ENCODE measurements at places on chromosomes 7 and 10. TPM values are rescaled to one million over a fixed set of nuclear protein-coding genes. Genes with fewer than 3 reads are reported as not detected.

KLF14 gene
- total RNA-seq: not detected

DNA sequence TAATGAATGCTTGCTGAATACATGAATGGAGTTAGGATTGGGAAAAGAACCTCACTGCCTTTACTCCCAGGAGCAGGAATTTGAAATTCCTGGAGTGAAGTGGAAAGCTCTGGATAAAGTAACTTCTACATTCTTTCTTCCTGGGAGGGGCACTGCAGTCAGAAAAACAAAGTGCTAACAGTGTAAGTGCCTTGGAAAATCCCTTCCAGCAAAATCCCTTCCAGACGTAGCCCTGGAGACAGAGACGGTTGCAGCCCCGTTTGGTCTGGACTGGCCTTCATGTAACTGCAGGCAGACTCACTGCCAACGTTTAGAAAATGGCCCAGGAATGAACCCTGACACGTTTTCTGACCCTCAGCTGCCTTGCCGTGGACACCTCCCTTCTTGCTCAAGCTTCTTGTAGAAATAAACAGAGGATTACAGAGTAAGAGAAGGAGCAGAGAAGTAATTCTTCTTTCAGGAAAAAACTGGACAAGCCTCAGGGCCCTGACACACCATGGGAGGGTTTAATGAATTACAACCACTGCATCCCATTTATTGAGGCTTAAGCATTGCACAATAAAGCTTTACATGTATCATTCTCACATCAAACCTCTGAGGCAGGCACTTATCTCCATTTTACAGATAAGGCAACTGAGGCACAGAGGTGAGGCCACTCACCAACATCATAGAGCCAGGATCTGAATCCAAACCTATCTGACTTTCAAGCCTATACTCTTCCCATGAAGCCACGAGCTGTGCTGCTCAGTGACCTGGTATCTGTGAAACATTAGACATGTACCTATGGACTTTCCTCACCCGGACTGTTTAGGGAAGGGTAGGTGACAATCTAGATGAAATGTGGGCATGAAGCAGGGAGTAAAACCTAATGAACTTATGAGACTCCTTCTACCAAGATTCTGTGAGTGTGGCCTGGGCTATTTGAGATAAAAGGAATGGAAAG lies 7.8 kb downstream of the ITPRIP start:
- no peak for ATAC-seq

DNA sequence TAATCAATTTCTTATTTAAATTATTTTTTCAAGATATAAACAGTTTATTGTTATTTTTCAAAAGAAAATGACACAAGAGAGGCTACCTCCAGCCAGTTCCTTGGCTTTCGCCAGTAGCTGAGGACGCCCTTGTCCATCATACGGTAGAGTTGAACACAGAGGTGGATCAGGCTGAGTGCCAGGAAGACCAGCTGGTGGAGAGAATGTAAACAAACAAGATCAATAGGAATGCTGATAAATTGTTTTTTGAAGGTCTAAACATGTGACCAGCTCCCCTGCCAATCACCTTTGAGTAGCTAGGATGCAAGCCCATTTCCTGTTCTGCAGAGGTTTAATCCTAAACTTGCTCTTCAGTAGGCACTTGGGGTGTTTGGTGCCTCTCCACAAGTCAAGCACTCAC lies 138.9 kb downstream of the PKD1L1 start:
- no peak for ATAC-seq

GRCh38 chr10:19347621-19348020 lies 299.0 kb downstream of the MALRD1 start:
- no peak for ATAC-seq

DNA sequence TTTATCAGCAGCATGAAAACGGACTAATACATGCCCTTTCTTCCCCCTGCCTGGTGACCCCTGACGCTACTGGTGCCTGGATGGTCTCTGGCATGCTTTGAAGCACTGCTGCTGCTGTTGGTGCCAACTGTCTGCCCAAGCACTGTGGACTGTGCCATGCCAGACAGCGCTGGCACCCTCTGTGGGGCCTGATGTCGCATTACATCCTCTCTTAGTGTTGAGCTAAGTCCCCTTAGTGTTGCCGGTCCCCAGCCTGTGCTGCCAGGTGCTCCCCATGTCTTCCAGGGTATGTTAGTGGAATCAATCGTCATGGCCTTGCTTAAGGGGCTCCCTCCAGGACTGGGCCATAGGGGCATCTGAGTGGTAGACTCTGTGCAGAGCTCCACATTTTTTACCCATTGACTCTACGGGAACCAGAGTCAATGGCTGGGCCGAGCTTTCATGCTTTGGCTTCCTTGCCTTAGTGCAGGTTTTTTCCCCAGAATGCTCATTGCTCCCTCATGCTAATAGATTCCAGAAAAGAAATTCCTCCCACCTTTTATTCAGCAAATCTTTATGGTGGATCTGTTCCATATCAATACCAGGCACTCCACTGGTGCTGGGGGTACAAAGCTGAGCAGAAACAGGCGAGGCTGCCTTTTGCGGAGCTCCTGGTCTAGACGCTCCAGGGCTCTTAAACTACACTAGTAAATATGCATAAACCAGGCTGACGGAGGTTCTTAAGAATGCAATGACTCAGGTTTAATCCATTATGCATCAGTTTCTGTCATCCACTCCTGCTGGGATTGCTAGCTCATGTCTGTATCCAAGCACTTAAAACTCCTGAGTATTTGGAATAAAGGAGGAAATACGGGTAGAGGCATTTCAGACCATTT lies 21.8 kb upstream of the MRC1 start:
- no peak for ATAC-seq

ZNF239 gene
- total RNA-seq: 1.0 TPM

DNA sequence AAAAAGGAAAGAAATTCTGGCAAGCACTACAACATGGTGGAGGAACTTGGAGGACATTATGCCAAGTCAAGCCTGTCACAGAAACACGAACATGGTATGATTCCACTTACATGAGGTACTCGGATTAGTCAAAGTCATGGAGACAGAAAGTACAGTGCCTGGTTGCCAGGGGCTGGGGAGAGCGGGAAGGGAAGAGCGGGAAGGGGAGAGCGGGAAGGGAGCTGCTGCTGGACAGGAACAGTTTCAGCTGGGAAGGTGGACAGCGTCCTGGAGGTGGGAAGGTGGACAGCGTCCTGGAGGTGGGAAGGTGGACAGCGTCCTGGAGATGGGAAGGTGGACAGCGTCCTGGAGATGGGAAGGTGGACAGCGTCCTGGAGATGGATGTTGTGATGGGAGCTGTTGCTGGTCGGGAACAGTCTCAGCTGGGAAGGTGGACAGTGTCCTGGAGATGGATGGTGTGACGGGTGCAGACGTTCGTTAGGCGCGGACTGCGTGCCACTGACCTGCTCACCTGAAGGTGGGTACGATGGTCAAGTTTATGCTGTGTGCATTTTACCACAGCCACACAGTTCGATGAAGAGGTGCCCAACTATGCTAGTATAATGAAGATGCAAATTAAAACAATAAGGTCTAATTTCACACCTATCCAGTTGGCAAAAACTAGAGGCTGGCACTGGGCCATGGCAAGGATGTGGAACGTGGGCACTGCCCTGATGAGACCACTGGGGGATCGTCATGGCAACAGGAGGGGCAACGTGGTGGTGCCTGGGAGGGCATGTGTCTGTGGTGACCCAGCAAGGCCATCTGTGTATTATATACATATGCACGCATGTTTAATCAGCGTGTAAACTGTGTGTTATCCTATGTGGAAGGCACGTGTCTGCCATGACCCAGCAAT lies 103.8 kb downstream of the NKX6-2 start:
- ATAC-seq: no peak

GRCh38 chr7:79806161-79806734 lies 328.4 kb upstream of the GNAI1 start:
- ATAC-seq: no peak

DNA sequence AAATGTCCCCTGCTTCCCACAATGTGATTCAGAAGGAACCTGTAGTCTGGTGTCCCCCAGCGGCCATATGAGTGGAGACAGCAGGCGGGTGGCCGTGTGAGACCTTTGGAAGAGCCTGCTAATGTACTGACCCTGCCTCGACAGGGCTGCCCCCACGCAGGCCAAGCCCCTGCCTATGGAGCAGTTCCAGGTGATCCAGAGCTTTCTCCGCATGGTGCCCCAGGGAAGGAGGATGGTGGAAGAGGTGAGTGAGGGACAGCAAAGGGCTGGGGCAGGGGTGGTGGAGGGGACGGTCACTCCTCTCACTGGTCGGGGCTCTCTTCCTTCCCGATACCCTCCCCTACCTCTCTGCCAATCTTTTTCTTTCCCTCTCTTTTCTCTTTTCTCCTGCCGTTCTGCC lies 55.7 kb downstream of the PALD1 start:
- no peak for ATAC-seq

DNA sequence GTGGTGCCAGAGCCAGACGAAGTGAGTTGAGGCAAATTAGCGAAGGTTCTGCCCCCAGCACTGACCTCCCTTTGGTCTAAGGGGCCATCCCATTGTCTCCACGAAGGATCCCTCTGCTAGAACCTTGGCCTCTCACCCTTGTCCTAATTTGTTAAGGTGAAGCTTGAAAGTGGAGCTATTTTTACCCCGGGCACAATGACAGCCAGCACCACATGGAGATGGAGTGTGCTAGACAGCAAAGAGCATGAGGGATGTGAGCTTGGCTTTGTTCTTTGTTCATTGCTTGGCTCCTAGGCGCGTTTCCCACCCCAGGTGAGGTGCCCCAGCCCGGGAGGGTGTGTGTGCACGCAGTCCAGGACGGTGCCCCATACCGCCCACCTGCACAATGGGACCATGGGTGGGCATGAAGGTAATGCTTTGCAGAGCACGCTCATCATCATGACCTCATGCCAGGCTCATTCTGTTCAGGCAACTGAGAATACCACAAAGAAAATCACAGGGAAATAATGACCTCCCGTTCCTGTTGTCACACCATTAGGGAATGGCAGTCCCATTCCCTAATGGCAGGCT lies 361.0 kb upstream of the FZD8 start:
- no peak for ATAC-seq

DNA sequence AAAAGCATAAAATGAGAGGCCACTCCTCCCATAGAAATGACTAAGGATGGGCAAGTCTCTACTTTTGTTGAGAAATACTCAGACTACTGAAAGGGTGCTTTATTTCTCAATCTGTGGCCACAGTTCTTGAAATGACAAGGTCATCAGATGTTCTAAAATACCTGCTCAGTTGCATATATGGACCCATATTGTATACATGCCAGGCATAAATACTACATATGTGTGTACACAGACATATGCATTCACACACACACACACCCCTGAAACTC lies 691.5 kb upstream of the SORCS1 start:
- ATAC-seq: no peak

GRCh38 chr10:17857040-17857439 lies 47.9 kb downstream of the MRC1 start:
- ATAC-seq: no peak

DNA sequence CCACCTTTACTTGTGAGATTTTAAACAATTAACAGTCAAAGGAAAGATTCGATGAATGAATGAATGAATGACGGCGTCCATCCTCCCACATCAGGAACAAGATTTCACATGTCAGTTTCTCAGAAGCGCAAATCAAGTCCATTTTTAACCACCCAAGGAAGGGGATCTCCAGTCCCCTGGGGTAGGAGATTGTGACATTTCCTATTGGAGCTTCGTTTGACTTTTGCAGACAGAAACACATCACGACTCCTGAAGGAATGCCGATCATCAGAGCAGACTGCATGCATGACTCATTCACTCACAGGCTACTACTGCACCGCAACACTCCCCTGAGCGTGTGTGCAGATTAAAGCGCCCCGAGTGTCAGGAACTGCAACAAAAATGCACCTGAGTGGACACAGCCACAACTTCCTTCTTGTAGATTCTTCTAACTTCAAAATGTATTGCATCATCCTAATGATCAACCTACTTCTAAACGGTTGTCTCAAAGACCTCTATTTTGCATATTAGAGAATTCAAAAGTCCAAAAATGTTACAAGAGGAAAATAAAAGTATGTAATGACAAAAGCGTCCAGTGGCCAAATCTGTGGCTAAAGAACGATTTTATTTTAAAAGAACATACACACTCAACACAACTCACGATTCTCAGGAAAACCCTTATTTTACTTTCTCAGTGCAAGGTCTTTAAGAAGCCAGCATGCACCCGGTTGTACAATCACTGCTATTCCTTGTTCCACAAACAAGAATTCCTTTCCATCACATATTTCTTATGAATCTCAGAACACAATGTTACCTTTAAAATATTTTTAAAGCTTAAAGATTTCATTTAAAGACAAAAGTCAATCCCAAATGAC lies 172.6 kb downstream of the FAM107B start:
- ATAC-seq: peak; percentile 37

- ATAC-seq: no peak
Observed at GRCh38 chr10:34540492-34540891, 274.6 kb downstream of the PARD3 start.

DNA sequence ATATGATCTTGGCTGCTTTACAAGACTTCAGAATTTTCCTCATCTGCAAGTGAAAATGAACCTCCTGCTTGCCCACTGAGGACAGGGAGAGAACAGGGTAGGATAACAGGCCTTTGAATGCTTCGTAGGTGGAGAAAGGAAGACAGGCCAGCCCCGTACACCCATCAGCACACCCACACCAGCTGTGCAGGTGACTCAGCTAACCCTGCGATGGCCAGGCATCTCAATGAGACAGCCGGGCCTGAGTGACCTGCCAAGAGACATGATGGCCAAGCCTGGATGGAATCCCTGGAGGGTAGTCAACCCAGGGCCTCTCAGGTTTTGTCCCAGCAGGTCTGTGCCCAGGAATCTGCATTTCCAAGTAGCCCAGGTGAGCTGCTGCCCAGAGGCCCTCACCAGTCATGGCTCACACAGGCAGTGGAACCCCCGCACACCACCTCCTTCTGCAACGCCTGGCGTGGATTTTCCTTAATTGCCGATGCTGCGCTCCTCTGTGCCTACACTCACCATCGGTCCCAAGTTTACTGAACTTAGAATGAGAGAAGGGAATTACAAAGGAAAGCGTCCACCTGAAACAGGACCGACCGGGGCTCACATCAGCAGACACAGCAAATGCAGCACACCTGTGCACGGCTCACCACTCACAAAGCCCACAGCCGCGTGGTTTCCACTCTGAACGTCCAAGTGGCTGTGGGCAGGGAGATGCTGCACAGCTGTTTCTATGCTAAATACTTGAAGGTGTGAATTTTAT lies 163.7 kb downstream of the DIP2C start:
- ATAC-seq: no peak

ATE1 gene
- total RNA-seq: 16.5 TPM

- no peak for ATAC-seq
Observed at GRCh38 chr10:47374611-47375536, 9.2 kb downstream of the ZNF488 start.

EGR2 gene
- total RNA-seq: 5.5 TPM

GRCh38 chr10:128929131-128929530 lies 537.9 kb upstream of the MGMT start:
- no peak for ATAC-seq

All from activated T-helper 17 cell treated with anti-CD3 and anti-CD28 coated beads, Interleukin-2, amount 50 U/mL, for 72 hours (primary cell).